SK-N-SH (cell line): ENCODE measurements at places on chromosomes 4 and X.

DNA sequence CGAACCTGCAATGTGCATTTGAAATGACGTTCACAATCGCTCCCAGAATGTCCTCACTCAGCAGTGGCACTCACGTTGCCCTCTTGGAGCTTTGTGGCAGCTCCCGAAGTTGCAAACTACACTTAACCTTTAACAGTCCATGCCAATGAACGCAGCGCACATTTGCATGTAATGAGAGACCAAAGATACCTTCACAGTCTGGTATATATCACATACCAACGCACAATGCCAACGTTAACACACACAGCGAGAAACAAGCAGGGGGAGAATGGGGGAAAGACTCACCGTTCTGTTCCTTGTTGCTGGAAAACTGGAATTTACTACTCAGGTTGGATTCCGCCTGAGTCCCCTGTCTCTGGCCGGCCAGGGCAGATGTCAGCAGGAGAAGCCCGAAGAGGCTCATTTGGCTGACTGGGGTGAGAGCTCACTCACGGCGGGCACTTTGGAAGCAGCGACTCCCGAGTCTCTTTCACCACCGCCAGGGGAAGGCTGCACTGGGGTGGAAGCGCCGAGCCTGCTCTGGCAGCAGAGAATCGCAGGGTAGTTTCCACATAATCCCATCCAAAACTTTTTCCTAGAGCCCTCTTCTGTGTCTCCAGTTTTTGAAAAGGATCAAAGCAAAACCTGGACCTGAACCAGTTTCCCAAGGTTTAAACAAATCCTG, 966 bp downstream of the PDGFC start:
- DNase-seq = peak; percentile 68

DNA sequence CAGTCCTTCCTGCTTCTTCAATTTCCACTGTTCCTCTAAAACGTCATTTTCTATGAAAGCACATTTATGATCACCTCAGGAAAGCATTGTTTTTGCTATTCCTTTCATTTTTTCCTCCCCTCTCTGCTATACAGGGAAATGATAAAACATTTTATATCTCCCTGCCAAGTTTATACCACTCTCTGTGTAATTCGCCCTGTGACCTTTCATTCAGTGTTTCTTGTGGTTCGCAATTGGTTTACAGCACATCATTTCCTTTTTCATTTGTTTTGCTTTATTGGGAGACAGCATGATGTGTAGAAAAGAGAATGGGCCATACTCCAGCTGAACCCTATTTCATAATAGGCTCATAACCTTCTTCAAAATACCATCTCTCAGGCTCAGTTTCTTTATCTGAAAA, 99.9 kb upstream of the RAPGEF2 start:
- DNase-seq = no peak

- no peak for DNase-seq
Measured at GRCh38 chr4:142361981-142362380, 484.1 kb downstream of the INPP4B start.

- no peak for DNase-seq
Measured at GRCh38 chrX:57121816-57122215, 468 bp upstream of the SPIN2B start.

DNA sequence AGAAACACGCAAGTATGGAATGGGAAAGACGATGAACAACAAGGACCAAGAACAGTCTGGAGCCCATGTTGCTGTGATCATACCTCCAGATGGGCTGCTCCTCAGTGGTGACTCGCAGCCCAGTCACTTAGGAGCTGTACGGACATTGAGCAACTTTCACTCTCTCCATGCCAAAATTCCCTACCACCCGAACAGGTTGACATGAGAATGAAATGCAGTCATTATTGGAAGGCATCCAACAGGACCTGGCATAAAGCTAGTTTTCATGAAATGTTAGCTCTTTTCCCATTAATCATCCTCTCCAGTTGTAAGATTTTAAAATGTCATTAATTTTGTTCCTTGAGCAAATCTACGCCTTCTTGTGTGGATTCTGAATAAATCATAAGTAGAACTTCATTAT, 82.7 kb upstream of the GPM6B start:
- DNase-seq = no peak

- no peak for DNase-seq
Measured at GRCh38 chr4:5470318-5471198, 237.8 kb downstream of the EVC2 start.

DNA sequence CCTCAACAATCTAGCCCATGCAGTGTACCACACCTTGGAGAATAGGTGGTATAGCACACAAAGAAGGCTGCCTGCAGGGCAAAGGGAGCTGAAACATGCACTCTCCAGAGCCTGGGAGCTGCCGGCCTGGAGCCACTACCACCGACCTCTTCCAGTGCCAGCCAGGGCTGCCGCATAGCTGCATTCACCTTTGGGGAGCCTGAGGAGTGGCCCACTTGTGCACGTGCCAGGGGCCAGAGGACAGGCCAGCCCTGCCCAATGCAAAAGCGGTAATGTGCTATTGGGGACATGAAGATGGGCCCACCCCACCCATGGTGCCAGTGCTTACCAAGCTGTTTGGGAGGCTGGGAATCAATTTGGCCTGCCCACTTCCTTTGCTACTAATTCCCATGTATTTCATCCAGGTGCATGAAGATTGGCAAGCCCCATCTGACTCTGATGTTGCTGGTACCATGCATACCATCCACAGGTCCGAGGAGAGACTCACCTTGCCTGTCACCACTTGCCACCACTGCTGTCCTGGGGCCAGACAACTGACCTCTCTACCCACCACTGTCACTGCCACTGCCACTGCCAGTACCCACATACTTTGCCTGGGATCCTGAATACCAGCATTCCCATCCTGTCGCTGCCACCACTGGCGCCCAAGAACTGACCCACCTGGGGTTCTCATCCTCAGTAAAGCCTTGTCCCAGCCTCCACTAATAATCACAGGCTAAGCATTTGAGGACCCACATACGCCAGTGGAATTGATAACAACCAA, 506.9 kb downstream of the MAGEB5 start:
- no peak for DNase-seq

DNA sequence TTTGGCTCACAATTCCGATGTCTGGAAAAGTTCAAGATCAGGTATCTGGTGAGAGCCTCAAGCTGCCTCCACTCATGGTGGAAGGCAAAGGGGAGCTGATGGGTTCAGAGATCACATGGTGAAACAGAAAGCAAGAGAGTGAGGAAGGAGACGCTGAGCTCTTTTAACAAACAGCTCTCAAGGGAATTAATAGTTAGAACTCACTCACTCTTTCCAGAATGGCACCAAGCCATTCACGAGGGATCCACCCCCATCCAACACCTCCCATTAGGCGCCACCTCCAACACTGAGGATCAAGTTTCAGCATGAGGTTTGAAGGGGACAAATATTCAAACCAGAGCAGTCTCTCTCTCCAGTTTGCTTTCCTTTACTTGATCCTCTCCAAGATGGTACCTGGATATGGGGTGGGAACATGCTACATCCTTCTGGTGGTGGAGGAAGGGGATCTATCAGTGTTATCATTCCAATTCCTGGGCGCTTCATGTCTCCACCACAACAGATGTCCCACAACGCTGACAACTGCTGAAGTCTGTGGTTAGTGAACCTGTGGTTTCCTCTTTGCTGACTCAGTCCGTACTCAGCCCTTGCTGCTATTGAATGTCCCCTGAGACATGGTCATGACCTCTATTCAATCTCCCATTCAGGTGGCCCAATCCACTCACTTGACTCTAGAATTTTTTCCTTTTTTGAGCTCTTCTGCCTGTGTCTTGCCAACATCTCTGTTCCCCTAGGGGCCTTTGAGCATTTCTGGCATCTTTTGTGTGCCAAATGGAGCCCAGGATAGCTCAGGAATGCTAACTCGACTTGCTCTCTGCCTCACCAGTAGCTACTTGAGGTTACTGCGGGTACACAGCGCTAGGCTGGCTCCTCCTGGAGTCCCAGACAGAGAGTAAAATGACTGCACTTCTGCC, 395.2 kb downstream of the MID1IP1 start:
- no peak for DNase-seq

DNA sequence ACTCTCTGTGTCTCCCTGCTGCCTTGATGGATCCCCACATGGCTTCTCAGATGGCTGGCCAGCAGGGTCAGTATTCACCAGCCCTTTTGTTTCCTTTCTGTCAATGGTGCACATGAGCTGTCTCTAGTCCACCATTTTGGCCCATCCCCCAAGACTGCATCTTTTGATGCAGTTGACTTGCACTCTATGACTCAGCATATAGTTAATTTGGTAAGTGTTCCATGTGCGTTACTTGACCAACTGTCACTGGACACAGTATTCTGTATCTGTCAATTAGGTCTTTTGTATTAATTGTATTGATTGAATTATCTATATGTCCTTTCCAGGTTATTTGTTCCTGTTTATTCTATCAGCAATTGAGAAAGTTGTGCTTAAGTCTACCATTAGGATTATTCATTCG, 29.2 kb downstream of the PRDM5 start:
- no peak for DNase-seq

GRCh38 chr4:92421920-92422319, 118.2 kb downstream of the GRID2 start:
- no peak for DNase-seq

- peak; percentile 80 for DNase-seq
Measured at GRCh38 chr4:103075894-103076746, 441 bp downstream of the SLC9B2 start.

GRCh38 chrX:48969471-48969870, 2.2 kb downstream of the KCND1 start:
- no peak for DNase-seq

GRCh38 chr4:139777757-139778156, 112.1 kb downstream of the MGST2 start:
- DNase-seq = no peak

DNA sequence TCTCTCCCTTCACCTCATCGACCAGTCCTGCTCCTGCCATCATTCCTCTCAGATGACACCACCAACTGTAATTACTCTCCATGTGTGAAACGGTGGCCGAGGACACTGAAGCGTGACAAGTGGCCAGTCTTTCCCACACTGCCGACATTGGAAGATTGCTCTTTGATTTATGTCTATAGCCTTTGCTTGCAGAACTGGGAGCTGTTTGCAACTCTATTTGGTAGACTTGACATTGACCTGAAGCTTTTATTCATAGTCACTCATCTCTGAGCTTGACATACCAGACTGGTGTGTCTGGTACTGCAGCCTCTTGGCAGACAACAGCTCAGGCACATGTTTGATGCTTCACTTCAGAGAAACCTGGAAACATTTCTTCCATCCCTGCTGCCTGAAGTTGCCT, 121.8 kb upstream of the GALNT7 start:
- no peak for DNase-seq

GRCh38 chr4:134078230-134078914, 123.2 kb downstream of the PABPC4L start:
- DNase-seq = no peak

- no peak for DNase-seq
Measured at GRCh38 chr4:70630162-70630561, 1.6 kb downstream of the ENAM start.
